ENCODE measurements at places on chromosomes 11 and 22. TPM values are rescaled to one million over a fixed set of nuclear protein-coding genes. Genes with fewer than 3 reads are reported as not detected.

DNA sequence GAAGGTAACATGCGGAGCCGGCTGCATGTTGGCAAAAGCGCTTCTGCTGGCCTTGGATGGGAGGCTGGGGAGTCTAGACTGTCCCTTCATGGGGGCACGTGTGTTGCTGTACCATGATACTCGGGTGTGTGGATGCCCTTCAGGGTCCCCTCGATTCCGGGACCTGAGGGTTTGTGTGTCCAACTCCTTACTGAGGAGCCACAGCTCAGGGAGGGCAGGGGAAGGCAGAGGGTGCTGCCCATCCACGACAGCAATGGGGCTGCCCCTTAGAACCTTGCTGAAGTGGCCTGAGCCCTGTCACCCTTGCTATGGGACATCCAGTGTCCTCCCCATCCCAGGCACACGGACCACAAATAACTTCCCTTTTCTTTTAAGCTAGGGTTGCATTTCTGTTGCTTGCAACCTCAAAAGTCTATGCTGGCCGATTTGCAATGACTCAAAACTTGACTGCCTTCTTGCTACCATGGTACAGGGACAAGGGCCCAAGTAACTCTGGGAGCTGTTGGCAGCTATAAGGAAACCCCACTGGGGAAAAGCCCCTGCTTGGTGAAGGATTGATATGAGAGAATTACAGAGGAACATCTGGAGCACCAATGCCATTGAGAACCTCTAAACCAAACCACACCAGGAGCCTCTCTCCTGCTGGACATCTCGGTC is 43.8 kb downstream of the RTL6 start:
- H3K36me3 ChIP-seq, result no peaks in the 10 kb centered on the region
- no peak overlapping the region for H3K27ac ChIP-seq
- no peak overlapping the region for H3K4me3 ChIP-seq
- no peaks in the 10 kb centered on the region for H3K4me1 ChIP-seq

The ADAMTS15 gene
- 8.0 TPM for total RNA-seq

The FAM180B gene
- total RNA-seq, result 4.8 TPM

- no peak overlapping the region for H3K27ac ChIP-seq
- no peaks in the 10 kb centered on the region for H3K36me3 ChIP-seq
- H3K4me1 ChIP-seq, result no peaks in the 10 kb centered on the region
- H3K27me3 ChIP-seq, result no peaks in the 10 kb centered on the region
These were observed 26.1 kb upstream of the CELSR1 start for GRCh38 chr22:46563381-46564083.

- no peaks in the 10 kb centered on the region for H3K4me1 ChIP-seq
- H3K27me3 ChIP-seq, result no peaks in the 10 kb centered on the region
- H3K36me3 ChIP-seq, result peaks cover 3% of the 10 kb centered on the region
- no peak for DNase-seq
- H3K4me3 ChIP-seq, result no peak overlapping the region
- H3K27ac ChIP-seq, result no peak overlapping the region
These were observed 67.4 kb upstream of the RASSF10 start for GRCh38 chr11:12941671-12942070.

- peak; percentile 52 for DNase-seq
- no peaks in the 10 kb centered on the region for H3K36me3 ChIP-seq
- H3K27me3 ChIP-seq, result no peaks in the 10 kb centered on the region
- no peaks in the 10 kb centered on the region for H3K4me1 ChIP-seq
- no peak overlapping the region for H3K27ac ChIP-seq
- H3K4me3 ChIP-seq, result no peak overlapping the region
These were observed 34.1 kb upstream of the GLYATL1 start for GRCh38 chr11:58905011-58905720.

GRCh38 chr11:108278546-108278945 is 55.7 kb downstream of the ATM start:
- DNase-seq, result no peak
- no peaks in the 10 kb centered on the region for H3K36me3 ChIP-seq
- no peaks in the 10 kb centered on the region for H3K27me3 ChIP-seq
- no peak overlapping the region for H3K4me3 ChIP-seq

DNA sequence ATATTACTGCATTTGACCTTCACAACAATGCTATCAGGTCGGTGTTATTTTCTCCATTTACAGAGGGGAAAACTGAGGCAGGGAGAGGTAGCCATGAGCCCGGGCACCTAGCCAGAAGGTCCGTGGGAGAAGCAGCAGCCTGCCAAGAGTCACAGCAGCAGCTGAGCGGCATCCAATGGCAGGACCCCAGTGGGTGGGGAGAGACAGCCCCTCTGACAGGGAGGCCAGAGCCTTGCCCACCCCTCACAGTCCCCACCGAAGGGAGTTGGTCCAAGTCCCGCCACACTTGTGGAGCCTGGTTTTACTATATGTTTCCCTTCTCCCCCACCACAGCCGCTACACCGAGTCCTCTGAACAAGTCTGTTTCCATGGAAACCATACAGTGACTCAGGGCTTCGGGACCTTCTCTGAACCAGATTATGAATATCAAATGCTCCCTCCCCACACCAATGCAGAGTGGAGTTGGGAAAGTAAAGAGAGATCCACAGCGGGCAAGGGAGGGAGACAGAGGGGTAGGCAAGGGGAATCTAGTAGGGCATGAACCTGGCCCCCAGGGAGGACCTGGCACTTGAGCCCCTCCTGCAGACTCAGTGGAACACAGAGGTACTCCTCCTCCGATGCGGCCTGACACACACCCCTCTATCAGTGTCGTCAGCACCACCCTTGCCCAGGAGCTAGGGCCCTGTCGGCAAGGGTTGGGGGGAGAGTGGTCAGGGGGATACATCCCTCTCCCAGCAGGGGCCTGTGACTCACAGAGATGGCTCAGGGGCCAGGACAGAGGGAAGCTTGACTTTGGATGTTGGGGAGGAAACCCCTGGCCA is 2.5 kb downstream of the CHST1 start:
- no peaks in the 10 kb centered on the region for H3K4me1 ChIP-seq
- H3K36me3 ChIP-seq, result no peaks in the 10 kb centered on the region
- peak; percentile 68 for DNase-seq
- no peak overlapping the region for H3K27ac ChIP-seq

DNA sequence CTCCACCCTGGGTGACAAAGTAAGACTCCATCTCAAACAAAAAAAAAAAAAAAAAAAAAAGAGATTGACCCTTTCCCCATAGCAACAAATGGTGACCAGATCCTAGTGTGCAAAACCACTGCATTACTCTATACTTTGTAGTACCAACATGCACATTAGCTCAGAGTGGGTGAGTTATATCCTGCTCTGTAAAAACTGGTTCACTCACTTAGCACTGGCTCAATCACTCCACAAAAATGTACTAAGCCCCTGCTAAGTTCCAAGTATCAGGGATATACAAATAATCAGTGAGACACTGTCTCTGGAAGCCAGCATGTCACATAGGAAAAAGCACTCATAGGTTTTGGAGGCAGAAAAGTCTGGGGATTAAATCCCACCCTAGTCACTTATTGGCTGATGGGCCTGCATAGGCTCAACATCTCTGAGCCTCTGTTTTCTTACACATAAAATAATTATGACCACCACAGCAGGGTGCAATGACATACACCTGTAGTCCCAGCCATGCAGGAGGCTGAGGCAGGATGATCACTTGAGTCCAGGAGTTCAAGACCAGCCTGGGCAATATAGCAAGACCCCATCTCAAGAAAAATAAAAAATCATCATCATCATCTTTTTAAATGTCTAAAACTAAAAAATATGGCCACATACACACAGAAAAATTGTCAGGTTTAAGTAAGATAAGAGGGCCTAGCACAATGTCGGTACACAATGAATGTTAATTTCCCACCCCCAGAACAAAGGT is 11.9 kb downstream of the FAM168A start:
- DNase-seq, result no peak
- H3K27me3 ChIP-seq, result no peaks in the 10 kb centered on the region
- H3K36me3 ChIP-seq, result peaks cover 4% of the 10 kb centered on the region
- H3K4me1 ChIP-seq, result no peaks in the 10 kb centered on the region
- H3K27ac ChIP-seq, result no peak overlapping the region
- H3K4me3 ChIP-seq, result no peak overlapping the region

DNA sequence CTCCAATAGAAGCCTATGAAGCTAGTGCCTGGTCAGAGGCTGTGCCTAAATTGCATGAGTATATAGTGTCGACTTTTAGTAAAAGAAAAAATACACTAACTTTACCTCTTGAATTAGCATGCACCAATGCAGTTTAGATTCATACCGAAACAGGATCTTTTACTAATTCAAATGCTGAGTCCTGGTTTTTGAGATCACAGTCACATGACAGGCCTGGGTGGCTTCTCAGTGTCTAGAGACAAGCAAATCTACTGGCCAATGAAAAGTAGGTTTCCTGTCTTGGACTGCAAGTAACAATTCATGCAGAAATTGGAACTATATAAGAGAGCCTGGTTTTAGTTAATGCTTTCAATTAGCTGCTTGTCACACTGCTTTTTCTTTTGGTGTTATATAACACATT is 7.2 kb downstream of the ARHGEF12 start:
- H3K4me1 ChIP-seq, result peaks cover 12% of the 10 kb centered on the region
- H3K4me3 ChIP-seq, result no peak overlapping the region
- no peak overlapping the region for H3K27ac ChIP-seq
- DNase-seq, result no peak

GRCh38 chr22:46551996-46552395 is 14.6 kb upstream of the CELSR1 start:
- no peaks in the 10 kb centered on the region for H3K27me3 ChIP-seq
- H3K4me3 ChIP-seq, result no peak overlapping the region
- H3K27ac ChIP-seq, result no peak overlapping the region
- peak; percentile 24 for DNase-seq
- H3K4me1 ChIP-seq, result no peaks in the 10 kb centered on the region

The GDPD4 gene
- not detected for total RNA-seq

DNA sequence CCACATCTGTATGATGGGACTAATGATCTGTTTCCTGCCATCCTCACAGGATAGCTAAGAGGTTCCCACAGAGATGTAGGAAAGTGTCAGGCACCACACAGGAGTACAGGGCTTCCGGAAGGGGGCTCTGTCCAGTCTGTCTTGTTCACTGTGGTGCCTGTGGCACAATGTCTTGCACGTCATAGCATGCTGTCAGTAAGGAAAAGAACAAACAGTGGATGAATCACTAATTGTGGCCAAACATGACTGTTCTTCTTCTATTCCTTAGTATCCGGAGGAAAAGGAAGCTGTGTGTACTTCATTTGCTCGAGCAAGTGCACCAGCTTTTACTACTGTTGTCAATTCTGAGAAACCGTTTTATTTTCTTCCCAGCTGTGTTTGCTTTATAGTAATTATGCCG is 73.4 kb upstream of the YWHAH start:
- H3K27ac ChIP-seq, result no peak overlapping the region
- no peaks in the 10 kb centered on the region for H3K4me1 ChIP-seq
- no peaks in the 10 kb centered on the region for H3K27me3 ChIP-seq
- DNase-seq, result peak; percentile 25
- peaks cover 5% of the 10 kb centered on the region for H3K36me3 ChIP-seq

- no peaks in the 10 kb centered on the region for H3K4me1 ChIP-seq
- no peaks in the 10 kb centered on the region for H3K27me3 ChIP-seq
- H3K4me3 ChIP-seq, result no peak overlapping the region
- H3K27ac ChIP-seq, result no peak overlapping the region
- no peak for DNase-seq
- H3K36me3 ChIP-seq, result peaks cover 2% of the 10 kb centered on the region
These were observed 13.5 kb downstream of the ACP2 start for GRCh38 chr11:47235163-47235562.

- peaks cover 3% of the 10 kb centered on the region for H3K36me3 ChIP-seq
- H3K27me3 ChIP-seq, result no peaks in the 10 kb centered on the region
- no peaks in the 10 kb centered on the region for H3K4me1 ChIP-seq
- DNase-seq, result no peak
These were observed 34.7 kb downstream of the ATG16L2 start for GRCh38 chr11:72848846-72849466.

The TMEM132A gene
- total RNA-seq, result 4.5 TPM

GRCh38 chr22:42714768-42715390 is 5.8 kb downstream of the A4GALT start:
- H3K27me3 ChIP-seq, result no peaks in the 10 kb centered on the region
- no peak overlapping the region for H3K4me3 ChIP-seq
- H3K36me3 ChIP-seq, result no peaks in the 10 kb centered on the region
- no peak overlapping the region for H3K27ac ChIP-seq
- no peak for DNase-seq

The POTEH gene
- total RNA-seq, result not detected

GRCh38 chr11:46075168-46075567 is 46.1 kb downstream of the PHF21A start:
- no peaks in the 10 kb centered on the region for H3K27me3 ChIP-seq
- H3K4me3 ChIP-seq, result no peak overlapping the region
- H3K4me1 ChIP-seq, result peaks cover 4% of the 10 kb centered on the region
- no peak overlapping the region for H3K27ac ChIP-seq
- no peaks in the 10 kb centered on the region for H3K36me3 ChIP-seq

GRCh38 chr22:20741634-20742581 is 32.0 kb upstream of the SERPIND1 start:
- no peak for DNase-seq
- no peaks in the 10 kb centered on the region for H3K27me3 ChIP-seq
- H3K36me3 ChIP-seq, result peaks cover 5% of the 10 kb centered on the region
- H3K27ac ChIP-seq, result no peak overlapping the region
- H3K4me1 ChIP-seq, result no peaks in the 10 kb centered on the region

The MYRF gene
- total RNA-seq, result 0.23 TPM

DNA sequence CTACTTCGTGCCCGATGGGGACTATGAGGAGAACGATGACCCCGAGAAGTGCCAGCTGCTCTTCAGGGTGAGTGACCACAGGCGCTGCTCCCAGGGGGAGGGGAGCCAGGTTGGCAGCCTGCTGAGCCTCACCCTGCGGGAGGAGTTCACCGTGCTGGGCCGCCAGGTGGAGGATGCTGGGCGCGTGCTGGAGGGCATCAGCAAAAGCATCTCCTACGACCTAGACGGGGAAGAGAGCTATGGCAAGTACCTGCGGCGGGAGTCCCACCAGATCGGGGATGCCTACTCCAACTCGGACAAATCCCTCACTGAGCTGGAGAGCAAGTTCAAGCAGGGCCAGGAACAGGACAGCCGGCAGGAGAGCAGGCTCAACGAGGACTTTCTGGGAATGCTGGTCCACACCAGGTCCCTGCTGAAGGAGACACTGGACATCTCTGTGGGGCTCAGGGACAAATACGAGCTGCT is 751 bp downstream of the FIBIN start:
- peak; percentile 51 for DNase-seq
- H3K36me3 ChIP-seq, result peaks cover 4% of the 10 kb centered on the region
- H3K4me3 ChIP-seq, result peak overlapping the region; percentile 75
- no peaks in the 10 kb centered on the region for H3K27me3 ChIP-seq
- H3K27ac ChIP-seq, result peak overlapping the region; percentile 59

- no peaks in the 10 kb centered on the region for H3K27me3 ChIP-seq
- no peak overlapping the region for H3K27ac ChIP-seq
- H3K36me3 ChIP-seq, result no peaks in the 10 kb centered on the region
- H3K4me1 ChIP-seq, result no peaks in the 10 kb centered on the region
These were observed 17.9 kb upstream of the KCNQ1OT1 start for GRCh38 chr11:2717561-2718325.

Data from aorta (tissue), 5 donors.